Osteocyte (in vitro differentiated cells): ENCODE measurements at places on chromosomes 16 and 17.

GRCh38 chr17:79562931-79563210, 48.0 kb downstream of the RBFOX3 start:
- H3K27ac ChIP-seq: no peak overlapping the region
- peaks cover 7% of the 10 kb centered on the region for H3K27me3 ChIP-seq
- no peaks in the 10 kb centered on the region for H3K36me3 ChIP-seq
- no peak for DNase-seq
- no peak overlapping the region for H3K4me3 ChIP-seq

DNA sequence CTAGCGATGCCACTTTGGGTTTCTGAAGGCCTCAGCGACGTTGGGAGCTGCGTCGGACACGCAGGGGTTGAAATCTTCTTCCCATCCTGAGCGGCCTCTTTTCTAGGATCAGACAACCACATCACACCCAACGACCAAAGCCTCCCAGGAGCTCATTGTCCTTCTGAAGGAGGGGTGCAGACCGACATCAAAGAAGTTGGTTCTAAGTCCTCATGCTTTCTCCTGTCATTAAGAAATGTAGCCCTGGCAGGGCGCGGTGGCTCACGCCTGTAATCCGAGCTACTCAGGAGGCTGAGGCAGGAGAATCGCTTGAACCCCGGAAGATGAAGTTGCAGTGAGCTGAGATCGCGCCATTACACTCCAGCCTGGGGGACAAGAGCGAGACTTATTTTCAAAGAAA, 1681.9 kb downstream of the TP53TG3F start:
- DNase-seq: no peak
- no peak overlapping the region for H3K27ac ChIP-seq
- no peaks in the 10 kb centered on the region for H3K4me1 ChIP-seq
- H3K27me3 ChIP-seq: no peaks in the 10 kb centered on the region
- H3K4me3 ChIP-seq: no peak overlapping the region

DNA sequence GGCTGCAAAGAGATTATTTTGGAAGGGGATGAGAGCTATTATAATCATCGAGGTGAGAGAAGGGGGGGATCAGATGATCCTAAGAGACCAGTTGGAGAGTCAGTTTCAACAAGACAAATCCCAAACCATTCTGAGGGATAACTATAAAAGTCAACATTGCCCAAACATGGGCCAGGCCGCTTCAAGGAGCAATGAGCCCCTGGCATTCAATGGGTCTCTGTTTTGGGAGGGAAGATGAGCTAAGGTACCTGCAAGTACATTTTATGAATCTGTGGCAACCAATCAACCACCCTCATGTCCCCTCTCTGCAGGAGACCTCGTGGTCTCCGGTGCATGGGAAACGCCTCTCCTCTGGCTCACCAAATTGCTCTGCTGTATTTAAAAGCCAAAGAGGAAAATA, 209.9 kb upstream of the C16orf82 start:
- no peaks in the 10 kb centered on the region for H3K27me3 ChIP-seq
- no peak overlapping the region for H3K4me3 ChIP-seq
- no peak overlapping the region for H3K27ac ChIP-seq

DNA sequence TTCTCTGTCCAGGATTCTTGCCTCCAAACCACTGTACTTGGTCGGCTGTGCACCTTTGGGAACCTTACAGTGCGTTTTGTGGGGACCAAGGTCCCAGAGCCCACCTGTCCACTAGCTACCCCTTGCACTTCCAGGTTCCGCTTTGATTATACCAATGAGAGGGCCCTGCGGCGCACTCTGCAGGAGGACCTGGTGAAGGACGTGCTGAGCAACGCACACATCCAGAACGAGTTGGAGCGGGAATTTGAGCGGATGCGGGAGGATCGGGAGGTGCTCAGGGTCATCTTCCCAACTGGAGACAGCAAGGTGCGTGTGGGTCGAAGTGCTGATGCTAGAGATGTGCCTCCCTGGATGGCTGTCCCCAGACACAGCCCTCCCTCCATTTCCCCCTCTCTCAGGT, 18.8 kb downstream of the POLR2A start:
- H3K27ac ChIP-seq: no peak overlapping the region
- DNase-seq: no peak
- peaks cover 52% of the 10 kb centered on the region for H3K36me3 ChIP-seq
- H3K4me1 ChIP-seq: no peaks in the 10 kb centered on the region

DNA sequence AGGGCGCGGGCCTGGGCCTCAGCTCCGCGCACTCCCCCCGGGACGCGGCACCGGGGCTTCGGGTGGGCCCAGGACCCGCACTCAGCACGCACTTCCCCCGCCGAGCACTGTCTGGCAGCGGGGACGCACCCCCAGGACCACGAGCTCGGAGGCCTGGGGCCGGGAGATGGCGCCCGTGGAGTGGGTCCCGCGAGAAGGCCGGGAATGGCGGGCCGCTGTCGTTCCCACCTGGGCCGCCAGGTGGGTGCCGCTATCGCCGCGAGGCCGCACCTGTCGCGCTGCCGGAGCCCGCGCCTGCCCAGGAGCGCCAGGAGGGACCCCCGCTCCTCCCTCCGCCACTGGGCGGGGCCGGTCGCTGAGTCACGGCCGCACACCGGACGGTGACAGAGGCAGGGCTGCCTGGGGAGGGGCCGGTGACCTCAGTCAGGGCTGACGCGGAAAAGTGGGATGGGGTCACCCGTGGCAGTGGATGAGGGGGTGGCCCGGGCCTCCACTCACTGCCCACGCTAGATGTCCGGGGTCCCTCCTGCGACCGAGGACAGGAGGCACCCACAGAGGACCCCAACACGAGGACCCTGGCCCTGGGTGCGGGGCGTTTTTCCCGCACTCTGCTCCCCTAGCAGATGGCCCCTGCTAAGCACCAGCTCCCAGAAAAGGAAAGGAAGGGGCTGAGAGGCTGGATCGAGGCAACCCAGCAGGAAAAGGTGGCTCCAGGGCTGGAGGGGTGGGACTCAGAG, 6.9 kb upstream of the ACTG1 start:
- no peak overlapping the region for H3K27ac ChIP-seq
- H3K4me3 ChIP-seq: no peak overlapping the region
- no peaks in the 10 kb centered on the region for H3K27me3 ChIP-seq
- DNase-seq: no peak

DNA sequence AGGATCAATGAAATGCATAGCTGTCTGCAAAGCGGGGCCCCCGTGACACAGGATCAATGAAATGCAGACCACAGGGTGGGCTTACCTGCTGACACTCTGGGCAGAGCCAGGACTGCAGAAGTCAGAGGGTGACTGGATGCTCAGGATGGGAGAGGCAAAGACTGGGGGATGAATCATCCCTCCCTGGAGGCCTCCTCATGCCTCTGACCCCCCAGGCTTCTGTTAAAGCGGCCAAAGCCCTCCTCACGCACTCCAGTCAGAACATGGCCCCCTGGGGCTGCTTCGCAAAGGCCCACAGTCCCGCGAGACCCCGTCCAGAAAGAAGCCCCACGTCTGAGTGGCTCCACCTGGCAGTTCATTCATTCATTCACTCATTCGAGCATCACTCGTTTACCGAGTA, 38.4 kb upstream of the FOXF1 start:
- H3K4me1 ChIP-seq: no peaks in the 10 kb centered on the region
- H3K27me3 ChIP-seq: peaks cover 36% of the 10 kb centered on the region
- no peak overlapping the region for H3K27ac ChIP-seq
- DNase-seq: no peak
- no peaks in the 10 kb centered on the region for H3K36me3 ChIP-seq

DNA sequence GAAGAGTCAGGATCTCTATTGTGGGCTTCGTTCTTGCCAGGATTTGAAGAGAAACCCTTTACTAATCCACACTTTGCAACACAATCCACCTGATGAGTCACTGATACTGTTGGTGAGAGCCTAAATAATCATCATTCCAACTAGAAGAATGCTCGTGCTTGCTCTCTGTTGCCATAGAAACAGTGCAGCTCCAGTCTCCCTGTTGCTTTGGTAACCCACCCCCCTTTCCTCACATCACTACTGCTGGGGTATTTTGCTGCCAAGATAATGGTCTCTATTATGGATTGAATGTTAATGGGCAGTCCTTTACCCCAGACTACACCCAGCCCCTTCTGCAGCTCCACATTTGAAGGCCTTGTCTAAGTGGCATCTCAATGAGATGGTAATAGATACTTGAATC, 190.4 kb downstream of the ABCC12 start:
- no peak overlapping the region for H3K4me3 ChIP-seq
- no peak for DNase-seq
- no peak overlapping the region for H3K27ac ChIP-seq
- no peaks in the 10 kb centered on the region for H3K36me3 ChIP-seq
- H3K4me1 ChIP-seq: no peaks in the 10 kb centered on the region

GRCh38 chr17:74490716-74491115, 24.3 kb downstream of the CD300A start:
- H3K36me3 ChIP-seq: no peaks in the 10 kb centered on the region
- H3K4me3 ChIP-seq: no peak overlapping the region
- H3K27ac ChIP-seq: no peak overlapping the region
- H3K4me1 ChIP-seq: no peaks in the 10 kb centered on the region
- H3K27me3 ChIP-seq: peaks cover 21% of the 10 kb centered on the region

DNA sequence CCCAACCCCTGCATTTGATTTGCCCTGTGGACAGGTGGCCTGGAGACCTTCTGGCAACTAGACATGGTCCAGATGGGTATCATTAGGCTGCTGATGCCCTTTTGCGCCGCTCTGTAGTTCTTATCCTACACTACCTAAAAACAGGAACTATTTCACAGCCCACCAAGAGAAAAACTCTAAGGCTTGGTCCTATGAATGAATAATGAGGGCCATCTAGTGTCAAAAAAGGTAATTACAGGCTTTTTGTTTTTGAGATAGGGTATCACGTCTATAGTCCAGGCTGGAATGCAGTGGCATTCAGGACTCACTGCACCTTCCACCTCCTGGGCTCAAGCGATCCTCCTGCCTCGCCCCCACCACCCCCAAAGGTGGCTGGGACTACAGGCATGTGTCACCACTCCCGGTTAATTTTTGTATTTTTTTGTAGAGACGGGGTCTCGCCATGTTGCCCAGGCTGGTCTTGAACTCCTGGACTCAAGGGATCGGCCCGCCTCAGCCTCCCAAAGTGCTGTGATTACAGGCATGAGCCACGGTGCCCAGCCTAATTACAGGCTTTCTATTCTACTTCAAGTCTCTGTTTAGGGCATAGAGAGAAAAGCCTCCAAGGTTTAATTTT, 20.9 kb downstream of the COIL start:
- H3K4me1 ChIP-seq: no peaks in the 10 kb centered on the region
- peaks cover 43% of the 10 kb centered on the region for H3K36me3 ChIP-seq
- no peak overlapping the region for H3K4me3 ChIP-seq
- DNase-seq: no peak

- no peak for DNase-seq
- H3K27ac ChIP-seq: peak overlapping the region; percentile 17
- H3K27me3 ChIP-seq: no peaks in the 10 kb centered on the region
- H3K4me3 ChIP-seq: no peak overlapping the region
- peaks cover 31% of the 10 kb centered on the region for H3K4me1 ChIP-seq
- H3K36me3 ChIP-seq: peaks cover 20% of the 10 kb centered on the region
Observed at GRCh38 chr17:43003542-43004172, 2.9 kb upstream of the IFI35 start.

- DNase-seq: no peak
- H3K36me3 ChIP-seq: peaks cover 2% of the 10 kb centered on the region
- H3K4me1 ChIP-seq: no peaks in the 10 kb centered on the region
- H3K27me3 ChIP-seq: no peaks in the 10 kb centered on the region
- H3K27ac ChIP-seq: no peak overlapping the region
Observed at GRCh38 chr16:10536814-10537389, 43.5 kb downstream of the EMP2 start.

DNA sequence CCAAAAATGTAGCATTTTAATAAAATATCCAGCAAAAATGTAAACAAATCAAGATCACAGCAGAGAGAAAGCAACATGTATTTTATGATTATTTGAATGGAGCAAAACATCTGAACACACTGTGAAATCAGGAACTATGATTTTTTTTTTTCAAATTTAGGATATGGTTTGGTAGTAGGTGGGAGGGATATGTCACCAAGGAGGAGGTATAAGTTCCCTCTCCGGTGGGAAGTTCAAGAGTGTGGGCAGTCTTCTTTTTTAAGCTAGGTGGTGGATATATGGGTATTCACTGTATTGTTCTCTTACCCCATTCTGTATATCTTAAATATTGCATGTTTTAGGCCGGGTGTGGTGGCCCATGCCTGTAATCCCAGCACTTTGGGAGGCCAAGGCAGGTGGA, 10.2 kb downstream of the CDR2 start:
- no peak overlapping the region for H3K4me3 ChIP-seq
- no peak for DNase-seq
- no peaks in the 10 kb centered on the region for H3K27me3 ChIP-seq
- peaks cover 31% of the 10 kb centered on the region for H3K4me1 ChIP-seq
- H3K36me3 ChIP-seq: peaks cover 31% of the 10 kb centered on the region
- H3K27ac ChIP-seq: no peak overlapping the region

- H3K4me1 ChIP-seq: peaks cover 2% of the 10 kb centered on the region
- peaks cover 48% of the 10 kb centered on the region for H3K27me3 ChIP-seq
- no peaks in the 10 kb centered on the region for H3K36me3 ChIP-seq
- H3K4me3 ChIP-seq: no peak overlapping the region
Observed at GRCh38 chr17:40803617-40804082, 3.9 kb upstream of the KRT28 start.

DNA sequence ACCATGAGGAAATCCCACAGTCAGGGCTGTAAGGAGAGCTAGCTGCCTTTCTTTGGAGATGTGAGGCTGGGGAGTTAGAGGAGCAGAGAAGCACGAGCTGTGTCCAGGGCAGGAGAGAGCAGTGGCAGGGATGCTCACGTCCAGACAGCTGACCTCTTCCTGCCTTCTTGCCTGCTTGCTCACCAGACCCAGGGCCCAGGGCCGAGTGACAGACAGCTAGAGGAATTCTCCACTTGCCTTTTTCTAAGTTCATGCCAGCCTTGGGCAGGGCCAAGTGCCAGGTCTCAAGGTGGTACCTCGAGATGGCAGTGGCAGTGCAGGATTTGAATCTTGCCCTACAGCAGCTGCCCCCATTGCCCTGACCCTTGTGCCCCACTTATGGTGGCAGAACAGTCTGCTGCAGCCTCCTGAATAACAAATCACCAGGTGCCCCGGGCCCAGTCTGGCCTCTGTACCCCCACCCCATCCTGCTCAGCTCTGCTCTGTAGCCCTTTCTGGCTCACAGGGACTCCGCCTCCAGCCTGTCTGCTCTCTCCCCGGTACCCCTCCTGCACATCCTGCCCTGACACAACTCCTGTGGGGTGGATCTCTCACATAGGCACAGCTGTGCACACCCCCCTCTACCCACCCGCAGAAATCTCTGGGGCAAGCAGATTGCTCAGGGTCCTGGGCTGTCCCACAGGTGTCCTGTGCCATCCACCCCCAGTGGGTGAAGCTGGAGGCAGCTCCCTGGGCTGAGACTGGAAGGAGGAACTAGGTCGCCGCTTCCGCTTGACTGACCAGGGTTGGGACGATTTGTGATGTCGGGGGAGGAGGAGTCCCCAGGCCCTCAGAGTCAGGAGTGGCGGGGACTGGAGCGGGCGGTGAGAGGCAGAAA, 25.9 kb downstream of the GRIN2C start:
- DNase-seq: no peak
- H3K4me3 ChIP-seq: no peak overlapping the region
- H3K4me1 ChIP-seq: no peaks in the 10 kb centered on the region
- peaks cover 13% of the 10 kb centered on the region for H3K36me3 ChIP-seq
